ENCODE measurements at places on chromosomes 7 and 10.
A peak's percentile ranks its signal among the peaks of the same experiment; 100 is the strongest.

DNA sequence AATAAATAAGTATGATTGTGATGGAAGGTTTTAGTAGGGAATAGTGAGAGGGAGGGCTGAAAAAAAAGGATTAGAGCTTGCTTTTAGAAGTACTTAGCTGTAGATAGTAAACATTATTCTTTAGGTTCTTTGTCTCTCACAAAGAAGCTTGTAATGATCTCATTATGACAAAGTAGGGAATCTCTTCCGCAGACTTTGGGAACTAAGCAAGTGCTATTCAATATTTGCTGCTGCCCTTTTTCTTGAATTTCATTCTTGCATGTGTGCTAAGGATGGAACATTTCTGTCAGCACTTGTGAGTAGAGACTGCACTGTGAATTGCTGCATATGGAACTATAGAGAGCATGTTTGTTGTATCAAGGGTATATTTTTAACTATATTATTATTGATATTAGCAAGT lies 173.4 kb downstream of the ST7 start:
- no peak for DNase-seq

DNA sequence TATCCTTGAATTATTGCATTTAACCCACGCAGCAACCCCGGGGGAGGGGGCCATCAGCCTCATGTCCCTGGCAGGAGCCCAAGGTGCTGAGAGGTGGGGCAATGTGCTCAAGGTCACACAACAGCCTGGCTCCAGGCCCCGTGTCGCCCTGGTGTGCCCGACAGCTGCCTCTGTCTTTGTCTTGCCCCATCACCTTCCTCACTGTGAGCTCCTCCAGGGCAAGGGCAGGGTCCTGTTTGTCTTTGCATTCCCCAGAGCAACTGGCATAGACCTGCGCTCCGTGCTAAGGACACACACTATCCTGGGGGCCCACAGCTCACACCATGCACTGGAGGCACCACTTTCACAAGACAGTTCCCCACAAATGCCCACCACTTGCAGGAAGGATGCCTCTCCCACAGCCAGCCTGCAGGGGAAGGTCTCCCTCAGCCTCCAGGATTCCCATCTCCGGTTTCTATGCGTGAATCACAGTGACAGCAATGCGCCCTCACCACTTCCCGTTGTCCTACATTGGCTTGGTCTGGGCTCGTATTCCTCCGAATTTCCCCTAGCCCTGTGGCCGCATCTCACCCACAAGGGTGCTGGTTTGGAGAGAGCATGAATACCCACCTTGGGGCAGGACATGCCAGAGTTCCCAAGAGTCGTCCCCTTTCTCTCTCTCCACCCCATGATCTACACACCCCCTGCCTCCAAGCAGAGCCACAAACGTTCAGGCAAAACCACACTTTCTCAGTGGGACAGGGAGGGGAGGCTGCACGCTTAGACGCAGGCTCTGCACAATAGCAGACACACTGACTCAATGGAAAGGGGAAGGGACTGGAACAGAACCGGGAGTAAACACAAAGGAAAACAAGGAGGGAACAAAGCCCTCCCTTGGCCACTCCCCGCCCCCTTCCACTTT lies 10.3 kb downstream of the ITPRIP start:
- peak; percentile 82 for DNase-seq

GRCh38 chr10:77501152-77501845 lies 136.3 kb downstream of the KCNMA1 start:
- DNase-seq: peak; percentile 88

- no peak for DNase-seq
These were observed 76.2 kb downstream of the WIPF3 start for GRCh38 chr7:29882481-29882880.

GRCh38 chr7:47361746-47362215 lies 220.1 kb downstream of the TNS3 start:
- peak; percentile 72 for DNase-seq

- peak; percentile 1 for DNase-seq
These were observed 192.2 kb upstream of the LRGUK start for GRCh38 chr7:133934977-133935330.

DNA sequence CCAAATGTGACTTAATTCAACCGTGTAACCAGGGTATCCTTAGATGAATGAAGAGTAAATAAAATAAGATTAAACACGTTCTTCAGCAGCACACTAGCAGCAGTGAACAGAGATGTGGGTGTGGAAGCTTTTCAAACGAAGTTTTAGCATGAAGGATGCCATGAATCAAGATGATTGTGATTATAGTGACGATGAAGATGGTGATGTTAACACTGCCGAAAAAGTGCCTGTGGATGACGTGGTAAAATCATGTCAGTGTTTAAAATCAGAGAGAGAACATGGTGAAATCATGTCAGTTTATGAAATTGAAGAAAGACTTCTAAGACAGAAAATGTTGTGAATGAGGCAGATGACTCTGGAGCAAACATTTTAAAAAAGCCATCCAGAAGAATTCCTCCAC lies 19.2 kb downstream of the LCOR start:
- DNase-seq: no peak

- peak; percentile 27 for DNase-seq
These were observed 44.5 kb upstream of the ACBD5 start for GRCh38 chr10:27285093-27285492.

DNA sequence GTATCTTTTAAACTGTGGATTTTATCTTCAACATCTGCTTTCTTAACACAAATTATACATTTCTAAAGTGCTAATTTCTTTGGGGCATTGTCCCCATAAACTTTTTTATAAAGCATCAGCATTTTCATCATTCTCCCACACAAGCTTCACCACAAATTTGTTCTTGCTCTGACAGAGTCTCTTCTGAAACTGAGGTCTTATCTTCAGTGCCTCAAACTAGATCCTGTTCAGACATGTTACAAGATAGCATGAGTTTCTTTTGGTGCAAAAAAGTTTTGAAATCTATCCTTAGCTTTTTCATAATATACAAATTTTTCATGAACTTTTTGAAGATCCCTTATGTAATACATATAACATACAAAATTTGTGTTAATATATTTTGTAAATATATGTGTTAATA lies 346.6 kb downstream of the IPMK start:
- no peak for DNase-seq

DNA sequence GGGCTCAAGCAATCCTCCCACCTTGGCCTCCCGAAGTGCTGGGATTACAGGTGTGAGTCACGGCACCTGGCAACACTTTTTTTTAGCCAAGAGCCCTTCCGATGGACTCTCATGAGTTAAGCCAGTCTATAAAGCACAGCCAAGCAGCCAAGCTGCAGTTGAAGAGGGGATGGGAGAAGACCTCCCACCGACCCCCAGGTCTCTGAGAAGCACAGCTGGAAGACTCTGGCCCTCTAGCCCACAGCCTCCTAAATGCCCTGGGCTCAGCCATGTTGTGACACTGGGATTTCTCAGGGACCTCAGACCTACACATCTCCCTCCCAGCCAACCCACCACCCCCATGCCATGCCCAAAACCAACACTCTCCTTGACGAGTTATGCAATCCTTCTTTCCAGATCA lies 31.1 kb downstream of the CALML3 start:
- no peak for DNase-seq

- no peak for DNase-seq
These were observed 112.5 kb downstream of the RALA start for GRCh38 chr7:39735903-39736302.

GRCh38 chr7:138864667-138865066 lies 66.7 kb upstream of the ATP6V0A4 start:
- peak; percentile 90 for DNase-seq

DNA sequence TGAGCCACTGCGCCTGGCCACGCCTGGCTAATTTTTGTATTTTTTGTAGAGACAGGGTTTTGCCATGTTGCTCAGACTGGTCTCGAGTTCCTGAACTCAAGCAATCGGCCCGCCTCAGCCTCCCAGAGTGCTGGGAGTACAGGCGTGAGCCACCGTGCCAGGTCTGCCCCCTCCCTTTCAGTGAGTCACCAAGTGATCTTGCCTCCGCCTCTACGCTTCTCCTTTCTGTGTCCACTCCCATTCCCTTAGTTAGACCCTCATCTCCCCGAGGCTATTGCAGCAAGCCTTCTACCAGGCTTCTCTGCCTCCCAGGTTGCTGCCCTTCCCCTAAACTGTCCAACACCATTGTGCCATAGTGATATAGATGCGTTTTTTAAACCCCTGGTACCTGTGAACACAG lies 32.9 kb downstream of the CDC123 start:
- DNase-seq: no peak

DNA sequence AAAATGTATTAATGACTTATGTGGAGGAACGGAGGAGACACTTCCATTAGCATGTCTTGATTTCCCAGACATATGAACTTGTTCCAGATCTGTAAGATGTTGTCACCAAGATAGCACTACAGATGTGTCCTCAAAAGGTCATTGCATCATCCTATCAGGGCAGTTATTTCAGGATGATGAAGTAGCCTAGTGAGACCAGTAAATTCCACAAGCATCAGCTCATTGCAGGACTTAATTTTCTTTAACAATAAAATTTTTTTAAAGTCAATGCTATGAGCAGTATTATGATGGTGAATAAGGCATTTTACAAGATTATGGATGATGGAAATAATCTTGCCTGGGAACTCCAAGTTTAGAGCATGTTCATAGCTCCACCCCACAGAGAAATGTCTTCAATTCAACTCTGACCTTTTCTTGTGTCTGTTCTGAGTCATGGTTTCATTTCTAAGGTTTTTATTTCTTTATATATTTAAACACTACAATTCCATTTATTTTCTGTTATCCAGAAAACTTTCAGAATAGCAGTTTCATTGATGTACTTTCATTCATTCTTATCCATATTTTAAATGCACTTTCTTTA lies 1203.3 kb upstream of the CELF2 start:
- no peak for DNase-seq

GRCh38 chr7:5693529-5693928 lies 87.9 kb downstream of the RNF216 start:
- DNase-seq: peak; percentile 83

- DNase-seq: no peak
These were observed 123.5 kb downstream of the KMT2C start for GRCh38 chr7:152312316-152312715.

- DNase-seq: no peak
These were observed 35.6 kb downstream of the CDH23 start for GRCh38 chr10:71432101-71432905.

- DNase-seq: peak; percentile 75
These were observed 10.1 kb downstream of the AVPI1 start for GRCh38 chr10:97676770-97677581.

DNA sequence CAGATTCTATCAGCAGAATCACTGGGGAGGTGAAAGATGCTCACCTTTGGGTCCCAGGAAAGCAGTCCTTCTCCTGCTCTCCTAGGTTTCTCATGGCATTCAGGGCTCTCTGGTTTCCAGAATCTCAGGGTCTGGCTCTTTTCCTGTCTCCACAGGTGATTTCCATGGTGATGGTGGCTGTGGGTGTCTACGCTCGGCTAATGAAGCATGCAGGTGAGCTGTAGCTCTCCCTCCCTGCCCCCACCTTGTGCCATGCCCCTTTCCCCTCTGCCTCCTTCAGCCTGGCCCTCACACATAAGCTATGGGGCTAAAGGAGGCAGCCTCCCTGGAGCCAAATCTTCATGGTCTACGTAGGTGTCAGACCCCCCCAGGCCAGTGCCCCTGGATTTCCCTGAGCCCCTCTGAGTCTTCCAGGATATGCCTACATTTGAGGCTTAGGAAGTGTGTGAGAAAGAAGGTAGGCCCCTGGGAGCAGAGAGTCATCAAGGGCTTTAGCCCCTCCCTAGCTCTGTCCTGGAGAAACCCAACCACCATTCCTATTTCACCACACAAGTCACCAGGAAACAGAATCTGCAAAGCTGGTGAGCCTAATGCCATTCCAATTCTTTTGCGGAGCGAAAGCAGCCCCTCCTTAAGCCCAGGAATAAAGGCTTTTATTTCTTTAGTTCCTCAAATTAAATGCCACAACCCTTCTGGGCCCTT lies 17.2 kb downstream of the TSPAN33 start:
- DNase-seq: no peak

- DNase-seq: peak; percentile 60
These were observed at the start of gene PRKAR1B for GRCh38 chr7:727104-727805. Gene PRKAR1B, minus strand, starts transcription at chr7:727281. Its CDS starts 15,776 bp downstream, at chr7:711505.

DNA sequence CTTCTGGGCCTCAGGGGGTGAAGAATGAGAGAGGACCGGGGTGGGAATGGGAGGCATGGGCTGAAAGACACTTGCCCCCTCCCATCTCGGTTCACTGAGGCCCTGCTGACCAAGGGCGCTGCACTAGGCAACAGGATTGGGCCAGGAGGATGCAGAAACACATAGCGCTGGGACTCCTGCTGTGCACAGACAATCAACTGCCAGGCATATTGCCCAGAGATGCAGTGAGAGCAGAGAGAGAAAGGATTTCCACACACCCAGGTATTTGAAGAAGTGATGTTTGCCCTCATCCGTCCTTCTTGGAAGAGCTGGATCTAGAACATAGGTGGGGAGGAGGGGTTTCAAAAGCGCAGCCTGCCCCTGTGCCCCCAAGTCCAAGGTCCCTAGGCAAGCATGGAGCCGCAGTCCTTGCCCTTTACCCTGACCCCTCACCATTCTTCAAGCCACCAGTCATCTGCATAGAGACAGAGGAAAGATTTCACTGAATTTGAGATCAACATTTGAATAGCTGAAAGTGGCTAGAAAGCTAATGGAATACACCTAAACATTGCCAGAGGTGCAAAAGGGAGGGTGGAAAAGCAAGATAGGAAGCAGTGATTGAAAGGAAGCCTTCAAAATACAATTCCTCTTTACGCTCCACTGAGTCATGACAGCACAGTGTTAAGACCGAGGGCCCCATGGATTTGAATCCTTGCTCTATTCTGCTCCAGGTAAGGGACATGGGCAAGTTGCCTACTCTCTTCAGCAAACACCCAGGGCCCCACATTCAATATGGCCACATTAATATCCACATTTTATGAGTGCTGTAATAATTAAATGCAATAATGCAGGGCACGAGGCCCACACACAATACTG lies 44.2 kb upstream of the TNS3 start:
- no peak for DNase-seq

DNA sequence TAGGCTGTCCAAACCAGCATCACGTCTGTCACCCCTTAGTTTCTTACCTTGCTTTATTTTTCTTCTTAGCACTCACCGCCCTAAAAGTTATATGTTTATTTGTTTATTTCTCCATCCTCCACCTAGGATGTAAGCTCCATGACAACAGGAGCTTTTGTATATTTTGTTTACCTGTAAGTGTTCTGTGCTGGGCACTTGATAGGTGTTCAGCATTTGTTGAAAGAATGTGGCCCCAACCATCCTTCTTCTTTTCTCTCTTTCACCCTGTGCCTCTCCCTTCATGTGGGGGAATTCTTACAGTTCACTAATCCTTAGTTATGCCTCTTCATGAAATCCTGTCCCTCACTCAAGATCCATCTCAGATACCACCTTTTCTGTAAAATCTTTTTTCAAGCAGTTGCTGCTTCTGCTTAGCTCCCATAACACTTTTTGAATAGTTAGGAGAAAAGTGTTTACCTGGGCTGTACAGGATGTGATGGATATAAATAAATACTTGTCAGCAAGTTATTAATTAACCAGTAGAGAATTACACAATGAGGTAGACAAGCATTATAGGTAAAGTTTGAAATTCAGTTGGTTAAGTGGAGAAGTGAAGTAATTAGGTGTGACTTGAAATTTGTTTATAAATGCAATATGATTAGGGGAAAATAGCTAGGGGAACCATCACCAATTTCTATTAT lies 9.7 kb downstream of the AHR start:
- DNase-seq: no peak

GRCh38 chr10:62655337-62655994 lies 149.1 kb upstream of the ADO start:
- DNase-seq: no peak
